ENCODE measurements at places on chromosomes 7 and 10.

DNA sequence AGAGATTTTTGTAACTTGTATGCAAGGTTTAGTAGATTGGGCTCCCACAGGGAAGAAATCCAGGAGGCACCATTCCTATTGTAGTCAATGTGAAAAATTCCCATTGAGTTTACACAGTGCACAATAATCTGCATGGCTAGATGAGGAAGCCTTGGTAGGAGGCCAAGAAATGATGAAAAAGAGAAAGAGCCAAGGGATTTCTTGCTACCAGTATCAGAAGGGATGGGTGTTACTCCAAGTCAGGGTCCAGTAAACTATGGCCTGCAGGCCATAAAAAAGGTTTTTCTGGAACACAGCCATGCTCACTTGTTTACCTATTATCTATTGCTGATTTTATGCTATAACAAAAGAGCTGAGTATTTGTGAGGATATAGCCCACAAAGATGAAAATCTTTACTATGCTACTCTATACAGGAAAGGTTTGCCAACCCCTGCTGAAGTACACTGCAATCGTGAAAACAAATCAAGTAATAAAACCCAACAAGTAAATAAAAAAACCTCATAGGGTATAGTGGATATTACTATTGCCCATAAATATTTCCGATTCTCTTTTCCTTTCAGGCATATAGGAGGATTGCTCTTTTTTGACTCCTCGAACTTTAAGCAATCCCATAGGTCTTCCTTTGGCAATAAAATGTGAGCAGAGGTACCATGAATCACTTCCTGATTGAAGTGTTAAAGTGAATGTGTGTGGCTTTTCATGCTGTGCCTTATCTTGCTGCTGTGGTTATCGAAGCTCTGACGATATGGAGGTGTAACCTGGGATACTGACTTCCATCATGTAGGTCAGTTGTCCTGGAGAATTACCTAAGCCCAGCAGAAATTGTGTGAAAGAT, 256.3 kb upstream of the MAGI2 start:
- no peak for DNase-seq

DNA sequence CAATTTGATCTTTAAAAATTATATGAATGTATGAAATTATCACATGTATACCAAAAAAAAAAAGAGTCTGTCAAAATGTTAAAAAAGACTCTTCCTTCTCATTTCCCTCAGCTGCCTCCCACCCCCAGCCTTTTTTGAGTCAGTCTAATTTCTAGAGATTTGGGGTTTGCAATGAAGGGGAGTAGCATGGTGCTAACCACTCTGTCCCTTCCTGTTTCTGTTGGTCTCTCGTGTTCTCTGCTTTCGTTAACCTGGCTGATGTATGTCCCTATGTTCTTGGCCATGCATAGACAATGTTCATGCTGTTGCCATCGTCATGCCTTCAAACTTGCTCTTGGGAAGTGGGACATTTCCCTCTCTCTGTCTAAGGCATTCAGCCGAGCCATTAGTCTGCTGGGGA, 474.1 kb downstream of the LRMDA start:
- DNase-seq = no peak

DNA sequence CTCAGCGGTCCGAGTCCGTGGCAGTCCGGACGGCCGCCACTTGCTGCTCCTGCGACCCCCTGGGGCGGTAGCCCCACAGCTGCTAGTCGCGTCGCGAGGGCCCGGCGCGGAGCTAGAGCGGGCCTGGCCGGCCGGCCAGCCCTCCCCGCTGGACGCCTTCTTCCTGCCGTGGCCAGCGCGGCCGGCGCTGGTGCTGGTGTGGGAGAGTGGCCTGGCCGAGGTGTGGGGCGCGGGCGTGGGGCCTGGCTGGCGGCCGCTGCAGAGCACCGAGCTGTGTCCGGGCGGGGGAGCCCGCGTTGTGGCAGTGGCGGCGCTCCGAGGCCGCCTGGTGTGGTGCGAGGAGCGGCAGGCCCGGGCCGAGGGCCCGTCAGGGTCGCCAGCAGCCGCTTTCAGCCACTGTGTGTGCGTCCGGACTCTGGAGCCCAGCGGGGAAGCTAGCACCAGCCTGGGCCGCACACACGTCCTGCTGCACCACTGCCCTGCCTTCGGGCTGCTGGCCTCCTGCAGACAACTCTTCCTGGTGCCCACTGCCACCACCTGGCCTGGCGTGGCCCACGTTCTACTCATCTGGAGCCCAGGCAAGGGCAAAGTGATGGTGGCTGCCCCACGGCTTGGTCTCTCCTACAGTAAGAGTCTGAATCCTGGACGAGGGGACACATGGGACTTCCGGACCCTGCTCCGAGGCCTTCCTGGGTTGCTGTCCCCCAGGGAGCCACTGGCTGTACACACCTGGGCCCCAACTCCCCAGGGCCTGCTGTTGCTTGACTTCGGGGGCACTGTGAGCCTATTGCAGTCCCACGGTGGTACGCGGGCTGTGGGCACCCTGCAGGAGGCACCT, 631 bp downstream of the HPS6 start:
- peak; percentile 30 for DNase-seq

DNA sequence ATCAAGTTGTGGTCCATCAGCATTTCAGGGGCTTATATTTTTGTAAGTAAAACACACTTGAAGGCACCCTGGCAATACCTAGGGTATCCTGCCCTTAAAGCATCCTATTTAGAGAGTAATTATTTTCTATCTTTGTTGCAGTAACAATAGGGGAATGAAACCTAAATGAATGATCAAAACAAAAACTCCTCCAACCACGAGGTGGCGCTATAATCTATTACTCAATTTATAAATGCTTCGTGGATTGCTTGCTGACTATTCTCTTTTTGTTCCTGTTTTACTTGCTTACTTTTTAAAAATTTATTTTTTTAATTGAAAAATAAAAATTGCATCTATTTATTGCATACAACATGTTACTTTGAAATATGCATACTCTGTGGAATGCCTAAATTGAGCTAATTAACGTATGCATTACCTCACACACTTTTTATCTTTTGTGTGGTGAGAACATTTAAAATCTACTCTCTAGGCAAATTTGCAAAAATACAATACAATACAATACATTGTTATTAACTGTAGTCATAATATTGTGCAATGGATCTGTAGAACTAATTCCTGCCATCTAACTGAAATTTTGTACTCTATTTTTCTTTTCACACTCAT, 147.7 kb upstream of the BMPER start:
- peak; percentile 49 for DNase-seq

DNA sequence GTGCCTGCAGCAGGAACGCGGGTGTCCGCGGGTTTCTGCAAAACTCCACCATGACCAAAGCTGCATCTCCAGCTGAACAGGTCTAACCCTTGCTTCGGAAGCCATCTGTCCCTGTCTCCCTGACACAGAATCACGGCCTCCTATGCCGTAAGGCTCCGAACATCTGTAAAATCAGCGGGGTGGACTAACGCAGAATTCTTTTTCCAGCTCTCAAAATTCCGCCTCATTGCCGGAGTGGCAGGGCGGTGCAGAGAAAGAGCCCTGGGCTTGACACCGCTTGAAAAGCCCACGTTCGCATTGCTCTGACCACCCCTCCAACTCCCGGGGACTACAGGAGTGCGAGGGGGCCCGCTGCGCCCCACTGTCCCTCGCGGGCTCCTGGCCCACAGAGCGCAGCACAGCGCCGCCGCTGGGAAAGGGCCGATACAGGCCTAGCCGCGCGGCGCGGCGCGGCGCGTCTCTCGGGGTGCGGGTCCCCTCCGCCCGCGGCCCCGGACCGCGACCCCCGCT, 409 bp downstream of the DNMBP start:
- peak; percentile 49 for DNase-seq

DNA sequence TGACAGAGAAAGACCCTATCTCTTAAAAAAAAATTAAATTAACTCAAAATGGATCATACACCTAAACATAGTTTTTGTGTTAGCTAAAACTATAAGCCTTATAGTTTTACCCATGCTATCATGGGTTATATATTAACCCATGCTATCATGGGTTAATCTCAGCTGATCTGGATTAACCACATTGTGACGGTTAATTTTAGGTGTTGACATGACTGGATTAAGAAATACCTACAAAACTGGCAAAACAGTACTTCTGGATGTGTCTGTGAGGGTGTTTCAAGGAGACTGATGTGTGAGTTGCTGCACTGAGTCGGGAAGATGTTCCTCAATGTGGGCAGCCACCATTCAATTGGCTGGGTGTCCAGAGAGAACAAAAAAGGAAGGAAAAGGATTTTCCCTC, 44.3 kb upstream of the FXYD4 start:
- no peak for DNase-seq

- no peak for DNase-seq
These were observed 160.9 kb upstream of the NEBL start for GRCh38 chr10:21057989-21058388.

GRCh38 chr10:120612756-120613155, 155.7 kb downstream of the PLPP4 start:
- no peak for DNase-seq

- no peak for DNase-seq
These were observed 5.4 kb upstream of the FAM170B start for GRCh38 chr10:49139028-49139845.
